M059J (cell line): ENCODE measurements at places on chromosomes 2 and 18. TPM values are rescaled to one million over a fixed set of nuclear protein-coding genes. Genes with fewer than 3 reads are reported as not detected.

DNA sequence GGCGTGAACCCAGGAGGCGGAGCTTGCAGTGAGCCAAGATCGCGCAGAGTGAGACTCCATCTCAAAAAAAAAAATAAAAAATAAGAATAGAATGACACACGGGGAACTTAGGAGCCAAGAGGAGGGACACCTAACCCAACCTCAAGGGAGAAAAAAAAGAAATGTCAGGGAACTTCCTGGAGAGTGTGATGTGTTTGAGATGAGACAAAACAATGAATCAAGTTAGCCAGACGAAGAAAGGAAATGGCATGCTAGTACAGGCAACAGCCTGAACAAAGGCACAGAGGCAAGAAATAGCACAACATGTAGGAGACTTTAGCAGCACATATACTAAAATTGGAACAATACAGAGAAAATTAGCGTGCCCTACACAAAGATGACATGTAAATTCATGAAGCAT is 36.7 kb upstream of the PAPOLG start:
- DNase-seq = no peak

GRCh38 chr2:156219491-156220100 is 112.9 kb downstream of the NR4A2 start:
- no peak for DNase-seq

DNA sequence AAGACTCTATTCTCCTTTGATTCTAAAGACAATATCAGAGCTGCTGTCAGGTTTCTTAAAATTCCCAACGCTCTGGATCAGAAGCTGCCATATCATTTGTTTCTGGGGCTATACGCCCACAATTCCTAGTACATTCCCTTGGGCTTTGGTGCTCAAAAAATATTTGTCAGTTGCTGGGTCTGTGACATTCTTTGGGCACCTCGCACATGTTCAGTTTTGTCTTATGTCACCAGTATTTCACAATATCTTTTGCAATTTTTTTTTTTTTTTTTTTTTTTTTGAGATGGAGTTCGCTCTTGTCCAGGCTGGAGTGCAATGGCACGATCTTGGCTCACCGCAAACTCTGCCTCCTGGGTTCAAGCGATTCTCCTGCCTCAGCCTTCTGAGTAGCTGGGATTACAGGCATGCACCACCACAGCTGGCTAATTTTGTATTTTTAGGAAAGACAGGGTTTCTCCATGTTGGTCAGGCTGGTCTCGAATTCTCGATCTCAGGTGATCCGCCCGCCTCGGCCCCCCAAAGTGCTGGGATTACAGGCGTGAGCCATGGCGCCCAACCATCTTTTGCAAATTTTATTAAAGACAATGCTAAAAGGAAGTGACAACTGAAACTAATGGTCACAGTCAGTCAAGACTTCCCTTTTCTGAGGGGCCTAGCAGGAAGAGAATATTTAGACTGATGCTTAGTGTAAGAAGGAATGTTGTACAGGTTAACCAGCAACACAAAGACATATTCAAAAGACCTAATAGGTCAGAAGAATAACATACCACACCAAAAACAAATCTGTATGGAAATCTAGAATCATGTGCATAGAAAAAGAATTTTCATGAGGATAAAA is 6.8 kb downstream of the ZNF397 start:
- DNase-seq = no peak

DNA sequence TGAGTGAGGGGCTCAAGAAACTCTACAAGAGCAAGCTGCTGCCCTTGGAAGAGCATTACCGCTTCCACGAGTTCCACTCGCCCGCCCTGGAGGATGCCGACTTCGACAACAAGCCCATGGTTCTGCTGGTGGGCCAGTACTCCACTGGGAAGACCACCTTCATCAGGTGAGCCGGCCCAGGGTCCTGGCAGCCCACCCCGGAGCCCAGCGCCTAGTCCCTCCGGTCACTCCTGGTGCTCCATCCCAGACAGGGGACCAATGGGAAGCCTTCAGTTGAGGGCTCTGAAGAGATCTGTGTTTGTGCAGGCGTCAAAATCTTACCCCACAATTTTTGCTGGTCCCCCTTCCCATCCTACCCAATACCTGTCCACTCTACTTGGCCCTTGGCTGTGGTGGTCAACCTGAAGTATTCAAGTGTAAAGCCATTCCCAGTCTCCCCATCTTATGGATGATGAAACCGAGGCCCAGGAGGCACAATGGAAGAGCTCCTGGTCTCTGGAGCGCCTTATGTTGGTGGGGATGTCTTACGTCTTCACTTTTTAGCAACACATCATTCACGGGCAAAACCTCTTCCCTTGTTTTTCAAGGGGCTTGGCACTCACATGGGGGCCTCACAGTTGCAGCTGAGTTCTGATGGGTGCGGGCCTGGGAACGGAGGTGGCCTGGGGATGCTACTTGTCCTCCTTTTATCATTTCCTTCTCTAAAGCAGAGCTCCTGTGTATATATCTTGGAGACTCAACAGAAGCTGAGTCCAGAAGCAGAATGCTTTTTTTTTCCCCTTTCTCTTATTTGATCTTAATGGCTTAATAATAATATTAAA is 941 bp downstream of the EHD3 start:
- DNase-seq = no peak

DNA sequence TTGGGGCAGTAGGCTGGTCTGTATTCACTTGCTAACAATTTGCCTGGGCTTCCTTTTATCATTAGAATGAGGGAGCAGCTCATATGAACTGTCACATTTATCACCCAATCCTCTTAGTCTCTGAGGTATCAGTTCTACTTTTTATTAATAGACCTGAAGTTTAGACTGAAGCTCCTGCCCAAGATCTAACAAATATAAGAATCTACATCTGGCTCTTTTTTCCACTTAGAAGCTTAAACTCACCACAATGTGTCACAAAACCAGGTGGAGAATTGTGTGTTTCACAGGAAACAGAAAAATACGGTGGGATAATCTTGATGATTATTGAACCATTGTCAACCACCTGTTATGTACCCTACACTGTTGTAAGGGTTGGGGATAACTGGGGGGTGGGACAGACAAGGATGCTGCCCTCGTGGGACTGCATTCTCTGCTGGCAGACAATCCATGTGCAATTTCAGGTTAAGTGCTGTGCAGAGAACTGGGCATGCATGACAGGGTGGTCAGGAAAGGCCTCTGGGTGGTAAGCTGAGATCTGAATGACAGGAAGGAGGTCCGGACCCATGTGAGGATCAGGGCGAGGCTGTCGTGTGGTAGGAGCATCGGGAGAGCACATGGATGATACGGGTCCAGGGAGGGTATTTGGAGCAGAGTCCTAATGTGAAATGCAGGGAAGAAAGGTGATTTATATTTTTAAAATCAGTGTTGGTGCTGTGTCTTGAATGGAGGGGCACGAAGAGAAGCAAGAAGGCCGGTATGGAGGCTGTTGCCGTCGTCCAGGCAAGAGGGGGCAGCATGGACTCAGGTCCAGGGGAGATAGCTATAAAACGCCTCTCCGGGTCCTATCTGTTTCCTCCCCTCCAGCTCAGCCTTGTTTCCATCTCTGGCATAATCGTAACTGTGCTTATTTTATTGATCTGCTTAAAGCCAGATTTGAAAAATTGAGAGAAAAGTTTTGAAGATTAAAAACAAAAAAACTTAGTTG is 17.6 kb downstream of the MYL12B start:
- DNase-seq = no peak

- DNase-seq = peak; percentile 42
These were observed 3.7 kb upstream of the SPR start for GRCh38 chr2:72883356-72883962.

DNA sequence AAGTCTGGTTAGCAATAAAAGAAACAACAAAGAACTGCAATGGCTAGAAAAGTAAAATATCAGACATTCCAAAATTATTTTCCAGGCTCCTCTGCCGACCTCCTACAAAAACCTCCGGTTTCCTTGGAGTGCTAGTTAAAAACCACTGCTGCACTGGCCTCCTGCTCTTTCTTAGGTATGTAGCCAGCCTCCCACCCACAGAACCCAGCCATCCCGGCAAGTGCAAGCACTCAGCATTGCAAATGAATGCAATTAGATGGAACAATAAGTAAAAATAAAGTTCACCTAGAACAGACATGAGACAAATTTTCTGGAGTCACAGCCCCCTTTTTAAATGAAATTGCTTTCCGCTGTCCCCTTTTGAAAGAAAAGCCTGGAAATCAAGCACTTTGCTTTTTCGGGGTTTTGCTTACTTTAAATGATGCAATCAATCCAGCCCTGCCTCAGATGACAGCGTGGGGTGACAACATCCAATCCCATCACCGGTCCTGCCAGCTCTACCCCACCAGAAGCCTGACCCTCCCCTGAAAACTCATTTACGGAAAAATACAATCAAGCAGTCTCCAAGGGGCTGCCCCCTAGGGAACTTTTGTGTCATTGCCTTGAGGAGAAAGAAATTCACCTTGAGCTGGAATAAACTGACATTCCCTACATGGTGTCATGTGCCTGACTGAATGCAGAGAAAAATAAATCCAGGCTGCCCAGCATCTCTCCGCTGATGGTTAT is 199.8 kb downstream of the EPHA4 start:
- no peak for DNase-seq

DNA sequence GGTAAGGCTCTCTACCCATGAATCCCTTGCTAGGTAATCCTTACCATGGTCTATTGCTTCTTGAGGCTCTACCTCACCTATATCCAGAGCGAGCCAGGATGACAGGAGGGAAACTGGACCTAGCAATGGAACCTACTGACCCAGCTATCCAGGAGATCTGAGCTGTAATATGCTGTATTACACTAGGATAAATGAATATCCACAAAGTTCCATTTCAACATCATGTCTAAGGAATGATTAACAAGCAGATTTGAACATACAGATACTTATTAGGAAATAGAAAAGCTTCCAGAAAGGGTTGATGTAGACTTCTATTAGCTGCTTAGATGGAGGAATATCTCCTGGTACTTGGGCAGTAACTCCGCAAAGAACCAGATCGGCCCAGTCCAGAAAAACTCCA is 110.1 kb downstream of the BAZ2B start:
- DNase-seq = no peak

- DNase-seq = no peak
These were observed 509.7 kb downstream of the ZEB2 start for GRCh38 chr2:144010096-144010836.

- no peak for DNase-seq
These were observed 230.9 kb downstream of the LOXHD1 start for GRCh38 chr18:46426021-46426678.

- DNase-seq = peak; percentile 37
These were observed 36.7 kb downstream of the DYNC1I2 start for GRCh38 chr2:171723716-171724683.

PKDCC gene
- 4.1 and 5.4 TPM in 2 replicates for total RNA-seq

EFEMP1 gene
- total RNA-seq = 91.3 and 128 TPM in 2 replicates

C2orf80 gene
- not detected in 2 replicates for total RNA-seq

SERPINB4 gene
- total RNA-seq = 0.05 TPM in 1 of 2 replicates, not detected in the other
